ENCODE measurements at places on chromosomes 7 and 10.

DNA sequence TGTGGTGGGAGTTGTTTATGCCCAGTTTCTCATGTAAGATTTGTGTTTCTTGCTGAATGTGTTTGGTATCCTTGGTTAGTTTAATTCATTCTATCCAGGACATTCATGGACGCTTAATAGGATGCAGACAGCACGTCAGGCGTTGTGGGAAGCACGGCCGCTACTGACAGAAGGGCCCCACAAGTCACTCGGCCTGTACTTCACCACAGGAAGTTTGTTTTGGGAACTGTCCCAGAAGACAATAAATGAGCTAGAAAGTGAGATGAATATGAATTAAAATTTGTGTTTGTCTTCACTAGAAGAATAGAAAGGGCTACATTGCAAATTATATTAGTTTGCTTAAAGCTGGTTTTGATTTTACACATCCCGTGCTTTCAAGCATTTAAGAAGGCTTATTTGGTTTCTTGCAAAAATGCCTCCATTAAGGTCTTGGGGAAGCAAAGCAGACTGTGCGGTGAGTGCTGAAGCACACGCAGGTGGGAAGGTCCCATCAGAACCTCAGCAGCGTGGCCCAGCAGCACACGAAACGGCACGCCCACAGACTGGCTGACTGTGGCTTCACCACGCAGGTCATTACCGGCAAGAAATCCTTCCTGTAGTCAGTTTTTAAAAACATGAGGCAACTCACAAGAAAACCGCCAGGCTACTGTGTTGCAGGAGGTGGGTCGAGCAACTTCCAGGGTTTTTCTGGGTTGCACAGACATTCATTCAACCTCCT is 74.1 kb downstream of the VIPR2 start:
- no peak overlapping the region for H3K4me3 ChIP-seq
- DNase-seq = no peak
- no peak overlapping the region for H3K27ac ChIP-seq
- H3K4me1 ChIP-seq = no peaks in the 10 kb centered on the region

- peaks cover 15% of the 10 kb centered on the region for H3K4me1 ChIP-seq
- no peak for DNase-seq
- H3K27me3 ChIP-seq = no peaks in the 10 kb centered on the region
- H3K4me3 ChIP-seq = no peak overlapping the region
These were observed 60.2 kb downstream of the SHOC2 start for GRCh38 chr10:110979611-110980010.

DNA sequence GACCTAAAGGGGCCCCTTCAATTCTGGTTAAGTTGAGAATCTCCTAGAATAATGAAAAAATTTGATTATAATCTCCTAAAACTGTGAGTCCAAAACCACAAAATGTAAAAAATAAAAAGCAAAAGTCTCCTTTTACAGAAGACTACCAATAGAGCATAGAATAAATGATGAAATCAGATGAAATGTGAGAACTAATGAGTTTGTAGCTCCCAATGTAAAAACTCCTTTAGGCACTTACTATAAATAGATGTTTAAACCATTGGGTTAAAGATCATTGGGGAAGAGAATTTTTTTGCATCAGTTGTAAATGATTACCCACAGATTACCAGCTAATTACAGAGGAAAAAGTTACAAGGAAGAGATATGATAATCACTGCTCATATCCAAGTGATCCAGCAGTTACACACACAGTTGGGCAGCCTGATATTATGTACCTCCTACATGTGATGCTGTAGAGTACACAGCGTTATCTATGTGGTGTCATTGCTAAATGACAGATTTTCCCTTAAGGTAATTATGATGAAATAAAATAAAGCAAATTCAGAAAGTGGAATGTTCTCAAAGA is 282.7 kb upstream of the SEMA3D start:
- no peak for DNase-seq
- peaks cover 13% of the 10 kb centered on the region for H3K4me1 ChIP-seq
- no peaks in the 10 kb centered on the region for H3K36me3 ChIP-seq
- no peak overlapping the region for H3K4me3 ChIP-seq

- no peak for DNase-seq
- H3K36me3 ChIP-seq = no peaks in the 10 kb centered on the region
- no peak overlapping the region for H3K27ac ChIP-seq
These were observed 34.2 kb downstream of the DNAJC12 start for GRCh38 chr10:67803588-67804394.

DNA sequence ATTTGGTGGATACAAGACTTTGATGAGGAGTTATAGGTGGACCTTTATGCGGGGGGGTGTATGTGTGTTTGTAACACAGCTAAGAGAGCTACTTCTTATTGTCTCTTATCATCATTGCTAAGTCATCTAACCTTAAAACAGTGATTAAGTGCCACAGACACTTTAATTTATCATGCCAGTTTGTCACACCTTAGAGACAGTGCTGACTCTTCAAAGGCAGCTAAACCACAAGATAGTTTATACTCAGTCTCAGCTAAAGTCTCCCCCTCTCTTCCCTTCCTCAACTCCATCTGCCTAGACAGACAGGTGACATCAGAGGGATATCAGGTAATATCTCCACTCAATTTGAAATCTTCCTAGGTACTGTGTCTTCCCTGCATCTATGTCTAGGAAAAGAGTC is 42.2 kb downstream of the MYPN start:
- peaks cover 34% of the 10 kb centered on the region for H3K4me1 ChIP-seq
- no peak overlapping the region for H3K4me3 ChIP-seq
- DNase-seq = no peak
- no peaks in the 10 kb centered on the region for H3K27me3 ChIP-seq
- no peak overlapping the region for H3K27ac ChIP-seq

DNA sequence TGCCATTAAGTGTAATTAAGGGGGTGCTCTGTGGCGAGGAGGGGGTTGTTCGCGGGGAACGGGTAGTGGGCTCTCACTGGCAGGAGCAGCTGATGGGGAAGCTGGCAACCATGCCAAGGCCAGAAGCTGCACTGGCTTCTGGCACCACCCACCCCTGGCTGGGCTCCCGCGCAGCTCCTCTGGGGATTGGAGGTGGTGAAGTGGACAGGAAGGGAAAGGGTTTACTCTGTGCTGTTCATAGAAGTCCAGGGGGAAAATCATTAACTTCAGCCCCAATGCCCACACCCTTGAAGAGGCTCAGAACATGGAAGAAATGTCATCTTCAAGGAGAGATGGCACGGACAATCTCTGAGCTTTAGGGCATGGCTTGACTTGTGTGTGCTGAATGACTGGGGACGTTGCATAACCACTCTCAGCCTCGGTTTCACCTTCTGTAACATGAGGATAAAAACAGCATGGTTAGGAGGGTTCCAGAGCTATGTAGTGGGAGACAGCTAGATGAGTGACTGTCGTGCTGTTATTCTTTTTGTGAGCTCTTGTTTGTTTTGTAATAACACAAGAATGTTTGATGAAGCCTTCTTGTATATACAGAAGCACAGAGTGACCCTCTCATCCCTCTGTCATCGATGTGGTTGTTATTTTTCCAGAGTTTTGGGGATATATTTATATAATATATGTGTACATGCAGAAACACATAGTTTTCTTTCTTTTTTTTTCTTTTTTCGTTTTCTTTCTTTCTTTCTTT is 29.9 kb downstream of the KAZALD1 start:
- H3K36me3 ChIP-seq = no peaks in the 10 kb centered on the region
- H3K4me1 ChIP-seq = peaks cover 22% of the 10 kb centered on the region
- H3K4me3 ChIP-seq = no peak overlapping the region

GRCh38 chr10:80324086-80324485 is 32.5 kb downstream of the DYDC1 start:
- 0 out of 2 replicates have a peak, but pooled peaks cover 6% of the 10 kb centered on the region for H3K4me1 ChIP-seq
- no peaks in the 10 kb centered on the region for H3K36me3 ChIP-seq
- no peaks in the 10 kb centered on the region for H3K27me3 ChIP-seq
- H3K27ac ChIP-seq = no peak overlapping the region
- no peak for DNase-seq
- H3K4me3 ChIP-seq = no peak overlapping the region

DNA sequence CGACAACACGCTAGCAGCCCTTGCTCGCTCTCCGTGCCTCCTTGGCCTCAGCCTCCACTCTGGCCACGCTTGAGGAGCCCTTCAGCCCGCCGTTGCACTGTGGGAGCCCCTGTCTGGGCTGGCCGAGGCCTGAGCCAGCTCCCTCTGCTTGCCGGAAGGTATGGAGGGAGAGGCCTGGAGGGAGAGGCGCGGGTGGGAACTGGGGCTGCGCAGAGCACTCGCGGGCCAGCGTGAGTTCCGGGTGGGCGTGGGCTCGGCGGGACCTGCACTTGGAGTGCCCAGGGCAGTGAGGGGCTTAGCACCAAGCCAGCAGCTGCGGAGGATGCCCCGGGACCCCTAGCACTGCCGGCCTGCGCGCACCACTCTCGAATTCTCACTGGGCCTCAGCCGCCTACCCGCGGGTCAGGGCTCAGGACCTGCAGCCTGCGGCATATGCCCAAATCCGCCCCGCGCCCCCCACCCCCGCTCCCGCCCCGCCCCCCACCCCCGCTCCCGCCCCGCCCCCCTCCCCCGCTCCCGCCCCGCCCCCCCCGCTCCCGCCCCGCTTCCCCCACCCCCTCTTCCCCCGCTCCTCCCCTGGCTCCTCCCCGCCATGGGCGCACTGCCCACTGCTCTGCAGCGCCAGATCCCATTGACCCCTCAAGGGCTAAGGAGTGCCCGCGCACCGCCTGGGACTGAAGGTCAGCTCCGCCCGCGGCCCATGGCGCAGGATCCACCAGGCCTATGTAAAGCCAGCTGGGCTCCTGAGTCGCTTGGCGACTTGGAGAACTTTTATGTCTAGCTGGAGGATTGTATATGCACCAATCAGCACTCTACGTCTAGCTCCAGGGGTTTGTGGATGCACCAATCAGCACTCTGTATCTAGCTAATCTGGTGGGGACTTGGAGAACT is 15.9 kb upstream of the ACBD5 start:
- no peaks in the 10 kb centered on the region for H3K36me3 ChIP-seq
- no peak overlapping the region for H3K4me3 ChIP-seq
- no peak for DNase-seq
- peaks cover 31% of the 10 kb centered on the region for H3K27me3 ChIP-seq
- no peak overlapping the region for H3K27ac ChIP-seq

DNA sequence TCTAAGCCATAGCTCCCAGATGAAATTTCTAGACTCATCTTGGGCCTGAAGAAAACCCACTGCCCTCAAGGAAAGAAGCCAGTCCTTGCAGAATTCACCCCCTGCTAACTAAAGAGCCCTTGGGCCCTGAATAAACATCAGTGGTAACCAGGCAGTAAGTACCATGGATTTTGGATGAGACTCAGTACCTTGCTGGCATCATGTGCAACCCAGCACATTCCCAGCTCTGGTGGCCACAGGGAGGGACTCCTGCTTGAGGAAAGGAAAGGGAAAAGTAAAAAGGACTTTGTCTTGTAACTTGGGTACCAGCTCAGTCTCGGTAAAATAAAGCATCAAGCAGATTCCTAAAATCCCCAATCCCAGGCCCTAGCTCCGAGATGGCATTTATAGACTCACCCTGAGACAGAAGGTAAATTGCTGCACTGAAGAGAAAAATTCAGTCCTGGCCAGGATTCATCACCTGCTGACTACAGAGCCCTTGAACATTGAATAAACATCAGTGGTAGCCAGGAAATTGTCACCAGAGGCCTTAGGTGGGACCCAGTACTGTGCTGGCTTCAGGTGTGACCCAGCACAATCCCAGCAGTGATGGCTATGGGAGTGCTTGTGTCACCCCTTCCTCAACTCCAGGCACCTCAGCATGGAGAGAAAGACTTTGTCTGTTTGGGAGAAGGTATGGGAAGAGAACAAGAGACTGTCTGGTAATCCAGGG is 31.2 kb upstream of the SFTPD start:
- H3K27ac ChIP-seq = peak overlapping the region; percentile 80
- no peaks in the 10 kb centered on the region for H3K27me3 ChIP-seq
- DNase-seq = no peak
- peaks cover 39% of the 10 kb centered on the region for H3K4me1 ChIP-seq
- H3K4me3 ChIP-seq = no peak overlapping the region
- H3K36me3 ChIP-seq = no peaks in the 10 kb centered on the region

GRCh38 chr7:23299770-23300300 is 696 bp downstream of the MALSU1 start:
- peaks cover 27% of the 10 kb centered on the region for H3K36me3 ChIP-seq
- H3K4me3 ChIP-seq = peak overlapping the region; percentile 74
- DNase-seq = no peak
- H3K27ac ChIP-seq = peak overlapping the region; percentile 56
- peaks cover 20% of the 10 kb centered on the region for H3K4me1 ChIP-seq

GRCh38 chr10:34768261-34768971 is 46.7 kb downstream of the PARD3 start:
- no peak overlapping the region for H3K4me3 ChIP-seq
- no peaks in the 10 kb centered on the region for H3K36me3 ChIP-seq
- no peaks in the 10 kb centered on the region for H3K27me3 ChIP-seq
- no peaks in the 10 kb centered on the region for H3K4me1 ChIP-seq
- no peak for DNase-seq

- H3K36me3 ChIP-seq = no peaks in the 10 kb centered on the region
- DNase-seq = no peak
- no peak overlapping the region for H3K4me3 ChIP-seq
- no peaks in the 10 kb centered on the region for H3K27me3 ChIP-seq
- H3K4me1 ChIP-seq = no peaks in the 10 kb centered on the region
These were observed 629.3 kb upstream of the NRP1 start for GRCh38 chr10:33963729-33964128.

GRCh38 chr7:56079450-56080185 is 13.1 kb downstream of the PHKG1 start:
- H3K27ac ChIP-seq = 0 out of 2 replicates have a peak overlapping the region, but pooled peaks have one; percentile 28
- peaks cover 7% of the 10 kb centered on the region for H3K4me1 ChIP-seq
- H3K27me3 ChIP-seq = no peaks in the 10 kb centered on the region

DNA sequence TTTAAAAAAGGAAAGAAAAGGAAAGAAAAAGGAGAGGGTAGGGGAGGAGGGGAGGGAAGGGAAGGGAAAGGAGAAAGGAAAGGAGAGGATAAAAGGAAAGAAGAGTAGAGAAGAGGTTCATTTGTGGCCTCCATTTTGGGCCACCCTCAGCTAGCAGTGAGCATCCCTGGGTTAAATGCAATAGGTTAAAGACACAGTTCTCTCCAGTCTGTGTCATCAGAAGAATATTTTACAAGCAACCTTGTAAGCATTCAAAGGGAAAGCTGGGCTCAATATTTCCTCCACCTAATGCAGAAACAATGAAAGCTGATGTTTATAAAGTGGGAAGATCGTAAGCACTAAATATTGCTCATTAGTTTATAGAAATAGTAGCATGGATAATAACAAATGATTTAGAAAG is 219.1 kb upstream of the PITRM1 start:
- peaks cover 23% of the 10 kb centered on the region for H3K4me1 ChIP-seq
- DNase-seq = no peak
- H3K4me3 ChIP-seq = no peak overlapping the region
- no peaks in the 10 kb centered on the region for H3K36me3 ChIP-seq
- no peak overlapping the region for H3K27ac ChIP-seq
- H3K27me3 ChIP-seq = no peaks in the 10 kb centered on the region

DNA sequence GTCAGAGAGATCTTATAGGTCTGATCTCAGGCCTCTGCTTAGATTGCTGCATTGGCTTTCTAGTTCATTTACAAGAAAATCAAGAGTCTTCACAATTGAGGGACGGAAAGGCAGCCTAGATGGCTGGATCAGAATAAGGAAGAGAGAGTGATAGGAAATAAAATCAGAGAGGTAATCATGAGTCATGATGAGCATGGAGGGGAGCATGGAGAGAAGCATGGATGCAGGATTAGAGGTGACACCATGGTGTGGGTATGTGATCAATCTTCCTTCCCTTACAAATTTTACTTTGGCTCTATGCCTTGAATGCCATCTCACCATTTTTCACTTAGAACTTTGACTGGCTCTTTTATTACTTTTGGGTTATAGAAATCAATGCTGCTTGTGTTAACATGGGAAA is 1.4 kb downstream of the BCCIP start:
- peak overlapping the region; percentile 96 for H3K4me3 ChIP-seq
- DNase-seq = no peak
- H3K27me3 ChIP-seq = no peaks in the 10 kb centered on the region
- H3K36me3 ChIP-seq = peaks cover 60% of the 10 kb centered on the region
- H3K4me1 ChIP-seq = peaks cover 15% of the 10 kb centered on the region

All from SJSA1 (cell line).